Fibroblast of the aortic adventitia (primary cell): ENCODE measurements at places on chromosomes 16 and 17. TPM values are rescaled to one million over a fixed set of nuclear protein-coding genes. Genes with fewer than 3 reads are reported as not detected.

GRCh38 chr17:38926293-38927070, 1.1 kb downstream of the LASP1NB start:
- peak; percentile 51 for DNase-seq

GRCh38 chr16:78562650-78563049, 463.2 kb downstream of the WWOX start:
- DNase-seq: no peak

DNA sequence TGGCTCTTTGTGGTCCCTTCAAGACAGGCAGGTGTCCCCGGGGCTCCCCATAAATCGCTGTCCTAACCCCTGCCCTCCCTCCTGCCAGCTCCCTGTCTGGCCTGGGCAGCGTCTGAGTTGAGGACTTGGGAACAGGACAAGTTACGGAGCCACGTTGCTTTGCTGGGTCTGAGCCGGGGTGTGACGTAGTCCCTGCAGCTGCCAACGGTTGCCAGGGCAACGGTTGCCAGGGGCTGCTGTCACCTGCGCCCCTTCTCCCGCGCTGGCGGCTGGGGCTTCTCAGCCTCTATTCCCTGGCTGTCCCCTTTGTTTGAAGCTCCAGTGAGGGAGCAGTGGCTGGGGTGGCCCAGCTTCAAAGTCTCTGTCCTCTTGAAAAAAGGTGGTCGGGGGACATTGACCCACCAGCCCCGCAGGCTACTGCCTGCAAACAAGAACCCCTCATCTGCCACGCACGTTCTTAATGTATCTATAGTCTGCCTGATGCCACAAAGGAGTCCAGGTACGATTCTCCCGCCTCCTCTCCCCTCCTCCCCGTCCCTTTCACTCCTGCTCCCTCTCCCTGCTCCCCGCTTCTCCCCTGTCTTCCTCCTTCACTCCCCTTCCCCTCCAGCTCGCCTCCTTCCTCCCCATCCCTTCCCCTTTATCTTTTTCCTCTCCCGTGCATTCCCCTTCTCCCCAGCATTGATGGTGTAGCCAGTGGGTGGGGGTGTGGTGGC, 10.9 kb downstream of the ADGRG1 start:
- no peak for DNase-seq

GRCh38 chr16:1043881-1044451, 28.6 kb upstream of the SSTR5 start:
- no peak for DNase-seq

GRCh38 chr16:88343271-88343791, 39.4 kb upstream of the ZNF469 start:
- DNase-seq: no peak

The SLC38A8 gene
- not detected in 2 replicates for total RNA-seq

GRCh38 chr16:88540346-88540977, 29.7 kb upstream of the ZC3H18 start:
- no peak for DNase-seq

DNA sequence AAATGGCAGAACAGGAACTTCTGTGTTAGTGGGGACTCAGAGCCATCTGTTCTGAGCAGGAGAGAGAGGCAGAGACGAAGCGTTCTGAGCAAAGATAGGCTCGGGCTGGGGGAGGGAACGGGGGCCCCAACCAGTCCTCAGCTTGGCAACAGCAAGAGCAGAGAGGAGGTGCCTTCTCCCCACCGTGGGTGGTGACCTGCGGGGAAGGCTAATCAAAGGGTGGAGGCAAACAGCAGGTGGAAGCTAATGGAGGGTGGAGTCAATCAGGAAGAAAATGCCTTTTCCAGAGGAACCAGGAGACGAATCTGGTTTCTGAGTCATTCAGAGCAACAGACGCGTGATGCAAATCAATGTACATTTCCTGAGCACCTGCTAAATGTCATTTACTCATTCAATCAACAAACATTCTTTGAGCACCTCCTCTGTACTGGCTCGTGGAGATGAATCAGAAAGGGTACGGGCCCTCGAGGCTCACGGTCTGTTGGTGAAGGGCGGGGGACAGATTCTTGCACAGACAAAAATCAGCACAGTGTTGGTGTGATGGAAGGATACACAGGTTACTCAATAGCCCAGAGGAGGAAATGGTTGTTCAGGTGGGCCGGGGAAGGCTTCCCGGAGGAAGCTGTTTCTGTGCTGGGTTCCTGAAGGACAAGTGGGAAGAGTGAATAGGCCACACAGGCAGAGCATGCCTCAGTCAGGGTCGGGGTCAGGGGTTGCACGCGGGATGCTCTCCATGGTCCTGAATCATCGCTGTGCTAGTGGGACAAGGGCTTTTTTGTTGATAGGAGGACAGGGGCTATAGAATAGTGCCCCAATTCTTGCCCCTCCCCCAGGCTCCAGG, 5.7 kb upstream of the SPNS2 start:
- DNase-seq: peak; percentile 16

DNA sequence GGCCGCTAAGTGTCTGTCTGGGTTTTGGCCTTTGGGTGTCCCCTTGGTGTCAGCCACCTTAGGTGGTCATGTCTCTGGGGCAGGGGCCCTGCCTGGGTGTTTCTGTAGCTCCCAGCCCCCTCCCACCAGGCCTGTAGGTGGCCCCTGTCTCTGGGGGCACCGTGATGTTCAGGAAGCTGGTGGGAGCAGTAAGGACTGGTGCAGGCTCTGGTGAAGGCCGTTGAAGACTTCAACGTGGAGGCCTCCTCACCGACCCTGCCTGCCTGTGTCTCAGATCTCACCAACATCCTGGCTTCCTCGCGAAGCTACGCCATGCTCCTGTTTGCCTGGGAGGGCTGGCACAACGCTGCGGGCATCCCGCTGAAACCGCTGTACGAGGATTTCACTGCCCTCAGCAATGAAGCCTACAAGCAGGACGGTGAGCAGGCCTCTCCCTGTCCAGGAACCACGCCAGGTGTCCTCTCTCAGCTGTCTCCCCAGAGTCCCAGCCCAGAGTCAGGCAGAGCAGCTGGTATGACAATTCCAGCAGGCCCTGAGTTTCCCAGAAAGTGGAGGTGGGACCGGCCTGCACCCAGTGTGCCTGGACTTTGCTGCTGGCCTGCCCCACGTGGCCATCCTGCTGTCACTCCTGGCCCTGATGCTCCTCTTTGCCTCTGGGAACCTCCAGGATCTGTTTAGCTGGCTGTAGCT, 2.8 kb downstream of the ACE start:
- DNase-seq: no peak

GRCh38 chr17:58308173-58308984, 20.2 kb downstream of the TSPOAP1 start:
- no peak for DNase-seq

- no peak for DNase-seq
Measured at GRCh38 chr16:17384471-17384870, 86.3 kb downstream of the XYLT1 start.

DNA sequence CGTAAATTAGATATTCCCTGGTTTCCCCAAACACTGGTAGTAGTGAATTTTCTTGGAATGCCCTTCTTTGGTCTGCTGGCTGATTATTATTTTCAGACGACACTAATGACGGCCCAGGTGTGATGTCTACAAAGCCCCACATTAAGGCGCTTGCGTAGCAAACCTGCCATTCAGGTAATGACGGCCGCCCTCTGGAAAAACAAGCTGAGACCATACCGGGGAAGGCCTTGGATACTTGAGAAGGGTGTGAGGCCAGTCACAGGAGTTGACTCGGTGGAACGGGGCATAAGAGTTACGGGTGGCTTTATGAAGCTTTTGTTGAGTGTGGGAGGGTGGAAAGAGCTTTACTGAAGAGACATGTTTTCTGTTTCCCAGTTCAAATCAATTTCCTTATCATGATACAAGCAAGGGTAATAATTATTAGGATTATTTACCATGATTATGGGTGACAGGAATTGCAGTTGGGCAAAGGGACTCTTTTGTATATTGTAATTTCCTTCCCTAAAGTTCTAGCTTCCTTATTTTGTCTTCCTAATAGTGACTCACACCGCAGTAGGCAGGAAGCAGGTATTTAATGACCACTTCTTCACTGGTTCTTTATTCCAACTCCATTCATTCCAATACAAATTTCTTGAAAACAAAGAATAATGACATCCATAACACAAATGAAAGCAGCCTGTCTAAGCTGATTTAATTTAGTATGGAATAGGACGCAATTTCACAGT, 24.8 kb downstream of the KRT23 start:
- no peak for DNase-seq

The MAPK8IP3 gene
- 27.3 and 45.8 TPM in 2 replicates for total RNA-seq

The RPGRIP1L gene
- 11.1 and 19.5 TPM in 2 replicates for total RNA-seq

DNA sequence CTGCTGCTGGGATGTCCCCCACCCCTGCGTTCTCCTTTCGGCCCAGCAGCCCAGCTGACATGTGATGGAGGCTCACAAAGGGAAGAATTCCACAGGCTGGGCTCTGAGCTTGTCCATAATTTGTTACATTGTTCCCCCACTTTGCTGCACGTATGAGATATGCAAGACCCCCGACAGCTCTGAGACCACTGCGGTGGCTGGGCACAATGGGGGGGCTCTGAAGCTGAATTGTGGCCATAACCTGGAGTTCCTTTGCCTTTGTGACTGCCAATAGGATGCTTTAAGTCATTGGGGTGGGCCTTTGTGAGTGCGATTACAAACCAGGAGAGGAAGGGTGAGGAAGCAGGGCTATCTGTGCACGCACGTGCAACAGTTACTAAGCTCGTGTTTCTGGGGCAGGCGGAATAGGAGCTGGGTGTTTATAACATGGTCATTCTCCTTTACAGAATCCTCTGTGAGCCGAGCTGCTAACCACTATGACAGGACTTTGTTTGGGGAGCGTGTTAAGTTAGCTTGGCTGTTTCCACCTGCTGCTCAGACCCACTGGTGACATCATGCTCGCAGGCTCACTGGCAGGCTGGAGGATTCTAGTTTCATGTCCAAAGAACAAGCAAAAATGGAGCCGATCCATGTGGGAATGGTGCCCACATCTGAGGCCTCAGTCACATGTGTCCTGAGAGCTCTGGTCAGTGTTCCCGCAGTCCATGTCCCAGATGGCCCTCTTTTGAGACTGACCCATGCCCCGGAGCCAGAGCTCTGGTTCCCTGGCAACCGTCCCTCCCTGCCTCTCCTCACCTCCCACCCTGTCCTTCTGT, 208.3 kb upstream of the SALL1 start:
- DNase-seq: peak; percentile 37

DNA sequence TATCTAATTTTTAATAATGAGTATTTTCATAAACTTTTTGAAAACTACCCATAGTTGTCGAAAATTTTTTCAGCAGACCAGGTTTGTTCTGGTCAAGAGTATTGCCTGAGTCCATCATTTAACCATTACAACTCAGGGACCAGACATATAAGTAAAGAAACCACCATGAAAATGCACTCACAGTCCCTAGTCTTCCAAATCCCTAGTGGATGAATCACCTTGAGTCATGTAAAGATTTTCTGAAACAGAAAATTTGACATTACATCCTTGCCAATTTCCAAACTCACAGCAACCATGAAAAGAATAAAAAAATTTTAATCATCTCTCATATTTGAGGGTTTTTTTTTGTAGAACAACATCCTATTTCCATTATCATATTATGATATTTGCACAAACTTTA, 1337.5 kb upstream of the CDH8 start:
- DNase-seq: no peak

The SLFN12L gene
- 0.18 TPM in 1 of 2 replicates, not detected in the other for total RNA-seq

DNA sequence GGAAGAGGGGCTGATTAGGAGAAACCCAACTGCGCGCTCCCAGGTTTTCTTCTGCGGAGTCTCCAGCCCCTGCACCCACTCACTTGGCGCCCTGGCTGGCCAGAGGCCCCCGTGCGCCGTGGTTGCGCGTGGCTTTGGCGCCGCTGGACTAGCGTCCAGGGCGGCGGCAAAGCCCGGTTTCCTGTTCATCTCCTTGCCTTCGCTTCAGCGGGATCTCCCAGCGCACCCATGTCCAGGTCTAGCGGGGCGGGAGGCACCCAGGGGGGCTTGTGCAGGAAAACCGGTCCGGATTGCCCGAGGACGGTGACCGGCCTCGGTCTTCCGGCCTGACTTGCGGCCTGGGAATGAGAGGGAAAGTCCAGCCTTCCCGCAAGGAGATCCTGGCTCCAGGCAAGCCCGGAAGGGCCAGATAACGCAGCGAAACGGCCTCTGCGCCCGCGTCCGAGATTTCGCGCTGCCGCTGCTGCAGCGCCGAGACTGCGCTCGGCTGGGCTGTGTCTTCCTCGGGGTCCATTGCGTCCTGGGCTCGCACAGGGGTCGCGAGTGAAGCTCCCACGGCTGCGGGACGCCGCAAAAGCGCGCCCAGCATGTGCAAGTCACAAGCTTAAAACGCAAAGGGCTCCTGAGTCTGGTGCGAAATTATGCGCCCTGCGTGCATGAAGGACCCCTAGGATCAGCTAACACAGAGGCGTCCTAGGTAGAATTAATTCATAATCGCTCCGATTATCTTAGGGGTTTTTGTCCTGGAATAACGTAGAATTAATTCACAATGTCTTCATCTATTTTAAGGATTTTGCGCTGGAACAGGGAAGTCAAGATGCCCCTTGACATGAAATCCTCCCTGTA, 5.7 kb downstream of the FOXF1 start:
- DNase-seq: peak; percentile 56

GRCh38 chr16:84957192-84957591, 54.1 kb downstream of the ZDHHC7 start:
- DNase-seq: no peak

The TNS4 gene
- not detected in 2 replicates for total RNA-seq

The VPS25 gene
- 4.2 and 57.2 TPM in 2 replicates for total RNA-seq

GRCh38 chr16:3095869-3096268, 3.2 kb downstream of the ZSCAN10 start:
- DNase-seq: no peak

The PRSS27 gene
- 0.65 and 1.3 TPM in 2 replicates for total RNA-seq

DNA sequence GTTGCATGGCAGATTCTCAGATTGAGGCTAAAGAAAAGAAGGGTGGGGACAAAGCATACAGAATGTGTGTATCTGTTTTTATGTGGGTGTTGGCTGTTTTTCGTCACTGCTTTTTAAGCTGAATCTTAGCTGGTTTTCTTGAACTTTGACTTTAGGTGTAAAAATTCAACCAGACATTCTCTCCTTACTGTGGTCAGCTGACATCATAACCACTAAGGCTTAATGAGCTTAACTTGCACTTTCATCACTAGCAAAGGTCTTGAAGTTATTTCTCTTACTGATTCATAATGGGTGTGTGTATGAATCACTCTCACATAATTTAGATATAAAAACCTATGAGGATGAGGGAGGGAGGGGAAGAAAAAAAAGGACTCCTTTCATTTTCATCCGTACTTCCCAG, 4.0 kb upstream of the CDC6 start:
- DNase-seq: peak; percentile 90

- no peak for DNase-seq
Measured at GRCh38 chr17:9880582-9880999, 24.5 kb downstream of the RCVRN start.

The SRCIN1 gene
- total RNA-seq: not detected in 2 replicates

The ALOX12B gene
- total RNA-seq: not detected in 2 replicates

The NHERF1 gene
- 11.0 and 11.7 TPM in 2 replicates for total RNA-seq

The TSNAXIP1 gene
- total RNA-seq: 0.99 and 1.8 TPM in 2 replicates
